ENCODE measurements at places on chromosomes 11 and 22.

GRCh38 chr11:2258501-2259465 lies 11.6 kb downstream of the ASCL2 start:
- DNase-seq, result no peak

- no peak for DNase-seq
Measured at GRCh38 chr11:45102361-45102809, 44.1 kb upstream of the PRDM11 start.

DNA sequence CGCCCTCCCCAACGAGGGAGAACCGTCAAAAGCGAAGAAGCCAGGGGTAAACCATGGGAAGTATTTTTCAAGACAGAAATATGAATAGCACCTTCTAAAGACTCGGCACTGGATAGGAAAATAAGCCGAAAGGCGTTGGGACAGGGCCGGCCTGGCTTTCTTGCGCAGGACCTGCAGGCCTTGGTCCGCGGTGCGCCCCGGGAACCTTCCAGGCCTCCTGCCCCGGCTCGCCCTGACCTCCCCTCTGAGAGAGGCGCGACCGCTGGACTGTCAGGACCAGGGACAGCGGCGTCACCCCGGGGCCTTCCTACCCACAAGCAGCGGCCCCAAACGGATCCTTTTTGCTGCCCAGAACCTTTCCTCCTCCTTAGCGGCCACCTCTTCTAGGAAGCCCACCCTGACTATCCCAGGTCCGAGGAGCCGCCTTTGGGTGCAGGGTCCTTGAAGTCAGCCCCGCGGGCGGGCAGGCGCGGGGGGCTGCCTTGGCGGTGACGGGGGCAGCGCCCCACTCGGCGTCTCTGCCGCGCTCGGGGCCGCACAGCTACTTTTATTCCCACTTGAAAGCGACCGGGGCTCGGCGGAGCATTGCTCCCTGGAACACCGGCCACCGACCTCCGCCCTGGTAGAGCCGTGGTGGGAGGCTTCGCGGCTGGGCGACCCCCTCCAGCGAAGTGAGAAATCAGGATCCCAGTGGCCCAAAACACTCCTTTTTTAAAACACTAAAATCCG lies 650 bp upstream of the MAPK11 start:
- DNase-seq, result peak; percentile 43

GRCh38 chr11:111624608-111625007 lies 22.4 kb downstream of the SIK2 start:
- no peak for DNase-seq

- no peak for DNase-seq
Measured at GRCh38 chr22:46697811-46698515, 40.1 kb downstream of the CERK start.

DNA sequence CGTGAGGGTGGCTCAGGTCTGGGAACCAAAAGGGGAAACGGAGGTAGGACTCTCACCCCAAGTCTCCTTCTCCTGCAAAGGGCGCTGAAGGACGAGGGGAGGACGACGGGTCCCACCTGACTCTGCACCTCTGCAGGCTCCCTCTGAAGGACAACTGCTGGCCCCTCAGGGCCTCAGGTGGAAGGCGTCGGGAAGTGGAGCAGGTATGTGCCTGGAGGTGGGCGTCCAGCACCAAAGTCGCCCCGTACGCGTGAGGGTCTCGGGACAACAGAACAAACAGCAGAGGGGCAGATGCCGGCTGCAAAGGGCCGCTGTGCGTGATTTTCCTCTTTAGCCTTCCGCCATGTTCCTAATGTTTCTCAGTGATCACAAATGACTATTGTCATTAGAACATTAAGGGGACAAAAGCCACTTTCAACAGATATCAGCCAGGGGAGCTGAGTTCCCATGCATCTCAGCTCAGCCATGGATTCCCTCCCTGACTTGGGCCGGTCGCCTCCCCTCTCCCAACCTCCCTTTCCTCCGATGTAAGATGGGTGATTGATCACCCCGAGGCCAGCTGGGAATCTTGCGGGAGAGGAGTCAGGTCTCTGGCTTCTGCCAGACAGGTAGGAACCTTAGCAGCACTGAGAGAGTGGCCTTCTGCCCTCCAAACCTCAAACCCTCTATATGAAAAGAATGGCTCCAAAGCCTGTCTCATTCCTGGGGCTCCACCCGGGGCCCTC lies 836 bp downstream of the SLC16A8 start:
- DNase-seq, result no peak

GRCh38 chr11:132161403-132162078 lies 791.1 kb downstream of the NTM start:
- no peak for DNase-seq

- DNase-seq, result peak; percentile 88
Measured at GRCh38 chr11:12288212-12288930, 89.0 kb upstream of the PARVA start.

DNA sequence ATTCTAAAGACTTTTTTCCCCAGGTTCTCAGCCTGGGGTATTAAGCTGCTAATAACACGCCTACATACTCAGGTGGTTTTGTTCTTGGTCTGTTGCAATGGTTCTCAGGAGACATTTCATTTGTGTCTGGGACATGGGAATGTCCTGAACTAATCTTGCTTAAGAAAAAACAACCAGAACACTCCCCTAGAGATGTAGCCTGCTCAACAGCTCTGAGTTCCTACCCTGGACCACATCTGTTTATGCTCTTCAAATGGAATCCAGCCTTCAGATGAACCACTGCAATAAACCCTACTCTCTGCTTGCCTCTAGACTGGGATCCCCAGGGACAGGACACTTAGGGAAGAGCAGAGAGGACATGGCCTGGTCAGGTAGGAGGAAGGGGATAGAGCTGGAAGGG lies 29.9 kb downstream of the RELT start:
- DNase-seq, result no peak

DNA sequence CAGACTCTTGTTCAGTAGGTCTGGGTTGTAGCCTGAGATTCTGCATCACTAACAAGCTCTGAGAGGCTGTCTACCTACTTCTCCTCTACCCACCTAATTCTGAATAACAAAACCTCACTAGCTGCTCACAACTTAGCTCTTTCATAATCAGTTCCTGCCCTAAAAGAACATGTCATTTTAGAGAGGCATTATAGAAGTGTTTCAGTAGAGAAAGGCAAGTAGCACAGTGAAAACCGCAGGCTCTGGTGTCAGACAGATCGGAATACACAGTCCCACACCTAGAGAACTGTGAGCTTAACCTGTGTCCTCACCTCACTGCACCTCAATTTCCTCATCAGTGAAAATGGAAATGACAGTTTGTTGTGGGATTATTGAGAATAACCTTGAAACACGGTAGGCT lies 1337.6 kb upstream of the TENM4 start:
- no peak for DNase-seq

DNA sequence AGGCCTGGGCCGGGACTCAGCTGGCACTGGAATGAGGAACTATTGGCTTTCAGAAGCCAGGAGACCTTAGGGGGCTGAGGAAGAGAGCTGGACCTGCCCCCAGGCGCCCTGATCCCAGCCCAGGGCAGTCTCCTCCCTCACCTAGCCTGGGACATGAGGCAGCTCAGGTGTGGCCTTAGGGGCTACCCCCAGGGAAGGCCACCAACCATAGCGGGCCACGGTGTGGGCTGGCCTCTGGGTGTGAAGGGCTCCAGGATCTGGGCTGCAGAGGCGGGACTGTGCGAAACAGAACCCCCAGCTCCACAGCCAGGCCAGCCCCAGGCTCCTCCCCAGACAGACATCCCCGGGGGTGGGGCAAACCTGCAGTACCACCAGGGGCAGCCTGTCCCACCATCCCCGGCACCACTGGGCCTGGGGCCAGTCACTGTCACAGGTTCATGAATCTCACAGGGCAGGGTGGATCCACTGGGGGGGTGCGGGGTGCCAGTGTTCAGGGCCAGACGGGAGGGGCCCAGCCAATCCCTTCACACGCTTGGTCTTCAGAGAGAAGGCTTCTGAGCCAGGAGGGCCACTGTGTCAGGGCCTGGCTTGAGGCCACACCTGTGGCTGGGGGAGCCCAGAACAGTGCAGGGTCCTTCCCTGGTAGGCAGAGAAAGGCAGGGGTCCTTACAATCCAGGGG lies 3.5 kb downstream of the PLXNB2 start:
- no peak for DNase-seq

GRCh38 chr22:23183061-23183698 lies 2.9 kb downstream of the BCR start:
- DNase-seq, result no peak

- no peak for DNase-seq
Measured at GRCh38 chr11:43825217-43825816, 55.3 kb upstream of the ALKBH3 start.

- DNase-seq, result no peak
Measured at GRCh38 chr11:7261578-7261977, 9.9 kb downstream of the SYT9 start.

DNA sequence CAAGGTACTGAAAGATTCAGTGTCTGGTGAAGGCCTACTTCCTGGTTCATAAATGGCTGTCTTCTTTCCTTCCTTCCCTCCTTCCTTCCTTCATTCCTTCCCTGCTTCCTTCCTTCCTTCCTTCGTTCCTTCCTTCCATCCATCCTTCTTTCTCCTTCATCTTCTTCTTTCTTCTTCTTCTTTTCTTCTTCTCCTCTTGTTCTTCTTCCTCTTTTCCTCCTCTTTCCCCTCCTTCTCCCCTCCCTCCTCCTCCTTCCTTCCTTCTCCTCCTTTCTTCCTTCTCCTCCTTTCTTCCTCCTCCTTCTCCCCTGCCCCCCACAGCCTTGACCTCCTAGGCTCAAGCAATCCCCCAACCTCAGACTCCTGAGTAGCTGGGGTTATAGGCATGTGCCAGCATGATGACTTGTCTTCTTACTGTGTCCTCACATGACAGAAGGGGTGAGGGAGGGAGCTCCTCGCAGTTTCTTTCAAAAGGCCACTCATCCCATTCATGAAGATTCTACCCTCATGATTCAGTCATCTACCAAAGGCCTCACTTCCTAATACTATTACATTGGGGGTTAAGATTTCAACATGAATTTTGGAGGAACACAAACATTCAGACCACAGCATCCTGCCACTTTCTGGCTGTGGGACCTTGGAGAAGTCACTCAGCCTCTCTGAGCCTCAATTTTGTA lies 22.6 kb upstream of the CCDC134 start:
- DNase-seq, result no peak

- peak; percentile 4 for DNase-seq
Measured at GRCh38 chr11:68904248-68904847, 657 bp downstream of the IGHMBP2 start.

GRCh38 chr11:100925935-100926334 lies 203.7 kb downstream of the PGR start:
- no peak for DNase-seq

- DNase-seq, result peak; percentile 42
Measured at GRCh38 chr11:87281496-87281895, 243.8 kb downstream of the TMEM135 start.

DNA sequence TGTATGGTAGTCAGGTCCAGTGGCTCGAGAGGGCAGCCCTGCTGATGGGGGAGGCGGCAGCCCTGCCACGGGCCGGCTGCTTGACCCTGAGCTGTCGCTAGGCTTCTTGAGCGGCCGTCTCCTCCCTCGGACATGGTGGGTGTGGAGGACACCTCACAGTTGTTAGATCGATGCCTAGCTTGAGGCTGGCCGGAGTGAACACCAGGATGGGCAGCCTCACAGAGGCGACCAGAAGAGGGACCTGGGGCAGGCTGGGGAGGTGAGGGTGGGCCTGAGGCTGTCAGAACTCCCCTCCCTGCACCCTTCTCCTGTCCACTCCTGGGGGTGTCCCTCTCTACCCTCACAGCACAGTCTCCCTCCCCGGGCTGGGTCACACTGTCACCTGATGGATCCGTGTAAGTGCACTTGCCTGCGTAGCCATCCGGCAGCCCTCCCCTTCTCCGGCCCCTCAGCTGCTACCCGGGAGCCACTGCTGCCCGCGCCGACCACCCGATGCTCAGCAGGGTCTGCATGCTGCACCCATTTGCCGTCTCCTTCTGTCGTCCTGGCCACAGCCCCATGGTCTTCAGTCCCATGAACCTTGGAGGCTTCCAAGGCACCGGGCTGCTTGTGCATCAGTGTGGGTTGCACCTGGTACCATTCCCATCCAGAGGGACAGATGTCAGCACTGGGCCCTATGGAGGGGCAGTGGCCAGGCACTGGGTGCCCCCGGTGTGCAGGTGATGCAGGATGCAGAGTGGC lies 394.1 kb downstream of the TBC1D22A start:
- DNase-seq, result no peak

DNA sequence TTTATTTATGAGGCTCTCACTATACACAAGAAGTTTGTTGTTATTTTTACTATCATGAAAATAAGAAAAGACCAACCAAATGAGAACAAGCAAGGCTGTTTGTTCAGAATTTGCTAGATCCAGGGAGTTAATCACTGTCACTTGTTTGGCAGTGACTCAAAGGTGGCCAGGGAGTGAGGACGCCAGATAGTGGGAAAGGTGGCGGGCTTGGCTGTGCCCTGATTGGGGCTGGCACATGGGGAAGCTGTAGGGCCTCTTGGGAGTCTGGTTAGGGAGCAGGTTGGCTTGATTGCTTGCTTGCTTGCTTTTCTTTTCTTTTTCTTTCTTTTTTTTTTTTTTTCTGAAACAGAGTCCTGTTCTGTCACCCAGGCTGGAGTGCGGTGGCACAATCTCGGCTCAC lies 53.1 kb upstream of the SLC22A12 start:
- DNase-seq, result no peak

GRCh38 chr22:23283591-23284503 lies 103.5 kb downstream of the BCR start:
- no peak for DNase-seq

DNA sequence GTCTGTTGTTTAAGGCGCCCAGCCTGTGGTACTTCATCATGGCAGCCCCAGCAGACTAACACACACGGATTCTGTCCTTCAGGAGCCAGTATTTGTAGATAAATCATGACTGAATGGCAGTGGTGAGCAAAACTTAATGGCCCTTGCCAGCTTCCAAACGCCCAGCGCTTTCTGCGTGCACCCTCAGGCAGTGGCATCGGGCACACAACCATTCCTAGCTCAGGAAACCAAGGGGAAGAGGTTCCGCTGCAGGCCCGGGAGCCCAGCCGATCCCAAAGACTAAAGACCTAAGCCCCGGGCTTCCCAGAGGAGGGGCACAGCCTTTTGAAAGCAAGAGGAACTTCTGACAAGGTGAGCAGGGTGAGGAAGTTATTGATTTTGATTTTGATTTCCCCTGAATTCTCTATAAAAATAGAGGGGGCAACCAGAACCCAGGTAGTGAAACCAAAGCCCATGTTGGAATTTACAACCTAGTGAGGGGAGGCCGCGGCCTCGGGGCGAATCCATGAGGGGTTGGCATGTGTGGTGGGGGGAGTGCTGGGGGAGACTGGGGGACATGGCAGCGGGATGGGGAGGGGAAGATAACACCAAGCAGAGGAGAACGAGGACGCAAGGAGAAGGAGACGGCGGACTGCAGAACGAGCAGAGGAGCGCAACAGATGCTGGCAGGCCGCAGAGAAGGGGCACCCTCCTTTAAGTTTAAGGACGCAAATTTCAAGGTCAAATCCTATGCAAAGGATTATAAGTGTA lies 79.9 kb upstream of the SEPTIN5 start:
- DNase-seq, result no peak

DNA sequence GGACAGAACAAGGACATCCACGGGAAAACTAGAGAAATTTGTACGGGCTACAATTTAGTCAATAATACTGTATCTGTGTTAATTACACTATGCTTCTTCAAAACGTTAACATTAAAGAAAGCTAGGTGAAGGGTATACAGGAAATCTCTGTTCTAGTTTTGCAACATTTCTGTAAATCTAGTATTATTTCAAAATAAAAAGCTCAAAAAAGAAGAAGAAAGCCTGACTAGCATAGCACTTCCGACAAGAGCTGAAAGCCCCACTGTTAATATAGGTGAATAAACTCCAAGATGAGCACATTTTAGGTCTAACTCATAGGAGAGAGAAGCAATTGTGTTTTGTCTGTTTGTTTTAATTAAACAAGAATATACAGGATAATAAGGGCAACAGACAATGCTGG lies 299.7 kb downstream of the TTC28 start:
- DNase-seq, result no peak
